Caco-2 (cell line): ENCODE measurements at places on chromosomes 3 and 15. TPM values are rescaled to one million over a fixed set of nuclear protein-coding genes. Genes with fewer than 3 reads are reported as not detected.
A peak's percentile ranks its signal among the peaks of the same experiment; 100 is the strongest.

CLDN11 gene
- total RNA-seq: 0.41 and 0.51 TPM in 2 replicates

DNA sequence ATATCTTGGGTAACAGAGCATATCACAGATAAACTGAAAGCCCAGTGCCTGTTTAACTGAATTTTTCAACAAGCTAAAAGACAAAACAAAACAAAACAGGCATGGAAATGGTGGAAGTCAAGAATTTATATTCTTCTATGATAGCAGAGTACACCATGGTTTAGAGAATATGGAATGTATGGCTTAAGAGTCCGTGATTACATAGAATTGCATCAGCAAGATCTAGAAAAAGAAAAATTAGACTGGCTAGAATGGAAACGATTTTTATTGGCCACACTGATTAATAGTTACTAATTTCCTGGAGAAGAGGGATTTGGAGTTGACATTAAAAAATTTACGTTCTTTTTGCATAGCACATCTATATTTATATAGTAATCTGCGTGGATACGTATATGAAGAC lies 435.2 kb upstream of the DPPA4 start:
- DNase-seq: no peak

DNA sequence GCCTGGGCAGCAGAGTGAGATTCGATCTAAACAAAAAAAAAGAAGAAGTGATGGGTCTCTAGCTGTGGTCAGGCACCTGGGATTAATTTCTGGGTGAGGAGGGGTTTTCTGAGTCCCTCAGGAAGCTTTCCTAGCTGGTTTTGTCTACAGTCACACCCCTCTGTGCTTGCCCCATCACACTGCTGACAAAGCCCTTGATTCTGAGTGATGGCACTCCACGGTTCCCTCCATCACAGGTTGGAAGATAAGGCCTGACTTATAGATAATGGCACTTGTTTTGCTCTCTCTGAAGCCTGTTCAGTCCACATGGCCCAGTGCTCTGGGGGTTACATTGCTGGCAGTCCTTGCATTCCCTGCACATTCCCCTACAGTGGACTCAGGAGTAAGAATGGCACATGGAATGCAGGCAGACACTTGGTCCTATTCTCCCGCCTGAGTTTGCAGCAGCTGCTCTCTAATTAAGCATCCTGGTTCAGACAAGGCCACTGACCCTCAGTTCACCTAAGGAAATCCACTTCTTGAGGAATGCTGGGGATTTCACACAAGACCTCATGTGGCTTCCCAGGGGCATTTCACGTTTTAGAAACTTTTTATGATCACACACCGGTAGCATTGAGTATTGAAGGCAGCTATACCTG lies 81.0 kb upstream of the NMNAT3 start:
- peak; percentile 80 for DNase-seq

DNA sequence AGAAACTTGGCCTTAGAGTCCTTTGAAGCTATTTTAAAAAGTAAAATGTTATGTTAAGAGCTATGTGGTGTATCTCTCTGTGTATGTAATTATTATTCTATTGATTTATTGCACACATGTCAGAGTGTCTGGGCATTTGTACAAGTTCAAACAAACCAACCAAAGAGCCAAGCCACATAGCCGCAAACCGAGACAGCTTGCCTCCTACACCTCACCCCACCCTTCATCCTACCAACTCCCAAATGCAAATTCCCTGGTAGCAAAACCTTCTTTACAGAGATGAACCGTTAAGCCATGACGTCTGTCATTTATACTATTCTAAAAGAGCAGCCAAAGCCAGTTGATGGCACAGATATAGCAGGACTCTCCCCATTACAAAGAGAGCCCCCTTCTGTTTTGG lies 332.3 kb downstream of the ERC2 start:
- DNase-seq: no peak

- DNase-seq: peak; percentile 45
These were observed 18.8 kb downstream of the ARHGEF26 start for GRCh38 chr3:154139996-154140436.
